Stimulated activated memory B cell treated with anti-CD40 and anti-IgM and Interleukin-4, amounts not matched to agents 10 μg/mL and 1 μg/mL and 100 μg/mL, for 72 hours (primary cell): ENCODE measurements at places on chromosomes 16 and 17.

DNA sequence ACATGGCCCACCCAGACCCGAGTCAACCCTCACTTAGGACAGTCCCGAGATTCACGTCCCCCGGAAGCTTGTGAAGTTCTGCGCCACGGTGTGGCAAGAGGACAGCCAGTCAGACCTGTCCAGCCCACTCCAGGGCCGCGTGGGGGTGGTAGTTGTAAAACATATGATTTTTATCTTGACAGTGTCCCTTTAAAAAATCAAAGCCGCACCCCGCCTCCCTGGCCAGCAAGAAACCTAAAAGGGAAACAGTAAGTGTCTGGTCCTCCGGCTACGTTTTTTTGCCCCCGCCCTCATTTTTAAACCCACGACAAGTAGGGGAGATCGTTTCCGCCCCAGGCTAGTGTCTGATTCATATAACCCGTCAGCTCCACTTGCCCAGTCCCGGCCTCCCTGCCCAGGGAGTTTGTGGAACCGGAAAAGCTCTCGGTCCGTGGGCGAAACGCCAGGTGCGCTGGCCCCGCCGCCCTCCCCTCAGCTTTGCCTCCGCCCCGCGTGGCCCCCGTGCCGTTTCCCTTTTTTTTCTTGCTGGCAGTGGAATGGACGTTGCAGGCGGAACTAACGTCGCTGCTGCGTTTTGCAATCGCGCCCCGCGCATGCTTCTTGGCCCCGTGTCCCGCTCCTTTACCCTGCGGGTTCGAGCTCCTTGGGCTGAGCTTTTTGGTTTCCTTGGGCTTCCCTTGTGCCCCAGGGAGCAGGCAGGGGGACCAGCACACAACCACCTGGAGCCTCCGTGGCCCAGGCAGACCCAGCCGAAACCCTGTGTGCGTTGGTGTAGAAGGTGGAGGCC lies 13.3 kb upstream of the NUDT16L1 start:
- ATAC-seq: no peak

- no peak for ATAC-seq
Observed at GRCh38 chr16:23339787-23340186, 37.7 kb downstream of the SCNN1B start.

- no peak for ATAC-seq
Observed at GRCh38 chr16:85707528-85708095, 18.9 kb upstream of the GINS2 start.

DNA sequence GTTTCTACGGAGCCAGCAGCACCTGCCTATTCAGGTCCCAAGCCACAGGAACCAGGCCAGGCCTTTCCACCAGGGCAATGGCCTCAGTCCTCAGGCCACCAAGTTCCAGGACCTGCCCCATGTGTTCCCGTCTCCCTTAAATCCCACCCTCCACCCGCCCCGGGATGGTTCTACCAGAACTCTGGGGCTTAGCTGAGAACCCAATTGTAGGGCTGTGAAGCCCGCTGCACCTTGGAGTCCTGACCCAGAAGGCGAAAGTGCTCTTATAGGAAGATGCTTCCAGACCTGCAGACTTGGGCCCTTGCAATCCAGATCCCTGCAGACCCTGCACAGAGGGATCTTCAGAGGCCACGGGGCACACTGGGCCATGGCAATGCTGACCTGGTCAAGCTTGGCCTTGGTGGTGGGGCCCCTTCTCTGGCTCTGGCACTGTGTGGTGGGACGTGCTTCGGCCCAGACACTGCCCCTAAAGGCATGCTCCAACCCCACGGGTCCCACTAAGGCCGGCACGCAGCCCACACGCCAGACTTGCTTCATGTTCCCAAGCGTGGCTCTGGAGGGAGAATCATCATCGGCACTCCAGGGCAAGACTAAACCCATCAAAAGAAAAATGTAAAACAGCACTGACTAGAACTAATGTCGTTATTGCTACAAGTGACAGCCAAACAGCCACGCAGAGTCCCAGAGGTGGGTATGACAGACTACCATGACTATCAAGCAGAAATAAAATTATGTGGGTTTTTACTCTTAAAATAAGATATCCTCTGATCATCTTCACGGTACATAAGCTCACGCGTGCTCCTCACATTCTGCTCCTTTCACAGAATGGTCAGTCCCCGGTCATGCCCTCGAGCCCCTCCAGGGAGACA lies 41.3 kb upstream of the ATP2A3 start:
- no peak for ATAC-seq
